ENCODE measurements at places on chromosomes 2 and 18.

DNA sequence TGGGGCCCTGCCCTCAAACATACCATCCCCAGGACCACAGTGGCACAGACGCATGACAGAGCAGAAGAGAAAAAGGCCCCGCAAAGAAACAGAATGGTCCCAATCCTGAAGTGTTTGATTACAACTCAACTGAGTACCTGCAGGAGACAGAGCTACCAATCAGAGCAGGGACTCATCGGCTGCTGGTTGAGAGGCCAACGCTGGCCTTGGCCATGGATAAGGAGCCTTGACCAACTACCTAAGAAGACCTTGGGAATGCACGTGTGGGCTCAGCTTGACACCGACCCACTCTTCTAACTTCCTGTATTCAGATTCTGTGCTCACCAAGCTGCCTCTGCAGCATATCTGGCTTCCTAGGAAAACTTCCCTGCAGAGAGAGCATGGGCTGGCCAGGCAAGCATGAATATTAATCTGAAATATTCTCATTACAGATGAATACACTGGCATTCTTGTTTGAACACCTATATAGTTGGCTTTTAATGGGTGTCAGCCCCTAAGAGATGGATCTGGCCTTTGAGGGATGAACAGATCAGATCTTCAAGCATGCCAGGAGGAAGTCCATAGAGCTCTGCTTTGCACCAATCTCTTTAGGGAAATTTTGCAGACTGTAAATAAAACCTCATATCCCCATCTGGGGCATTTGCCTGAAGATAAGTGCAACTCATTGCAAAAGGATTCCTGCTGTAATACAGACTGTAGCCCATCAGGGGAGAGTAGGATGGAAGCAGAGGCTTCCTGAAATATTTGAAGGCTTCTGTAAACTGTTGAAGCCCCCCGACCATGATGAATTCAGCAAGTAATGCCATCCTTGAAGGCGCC is 135.4 kb downstream of the BCL2 start:
- no peak for DNase-seq

DNA sequence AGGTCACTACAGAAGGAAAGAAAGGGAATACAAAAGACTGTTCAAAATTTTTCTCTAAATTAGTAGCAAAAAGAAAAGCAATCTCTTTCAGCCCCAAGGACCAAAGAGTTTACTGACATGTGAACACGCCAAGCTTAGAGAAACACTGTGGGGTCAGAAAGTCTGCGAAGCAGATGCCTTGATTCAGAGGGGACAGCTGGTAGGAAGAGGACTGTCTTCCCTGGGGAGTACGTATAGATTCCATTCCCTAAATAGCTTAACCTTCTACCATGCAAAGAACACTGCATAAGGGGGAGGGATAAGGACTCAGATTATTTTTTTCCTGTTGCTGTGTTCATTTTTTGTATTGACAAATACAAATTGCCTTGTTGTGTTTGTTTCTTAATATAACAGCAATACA is 96.1 kb downstream of the IRS1 start:
- no peak for DNase-seq

- no peak for DNase-seq
These were observed 70.4 kb downstream of the INPP5D start for GRCh38 chr2:233130481-233131020.

DNA sequence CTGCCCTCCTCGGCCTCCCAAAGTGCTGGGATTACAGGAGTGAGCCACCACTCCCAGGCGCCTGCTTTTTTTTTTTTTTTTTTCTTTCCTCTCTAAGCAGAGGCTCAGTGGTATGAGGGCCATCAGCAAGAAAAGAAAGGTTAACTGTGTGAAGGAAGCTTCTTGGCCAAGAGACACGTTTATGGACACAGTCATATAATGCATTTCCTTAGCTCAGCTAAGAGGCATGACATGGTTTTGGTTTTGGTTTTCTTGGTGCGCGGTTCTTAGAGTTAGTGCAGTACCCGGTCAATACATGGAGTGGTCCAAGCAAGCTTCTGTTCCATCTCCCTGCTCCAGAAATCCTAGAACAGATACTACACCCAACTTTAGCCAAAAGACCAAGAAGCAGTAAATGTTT is 42.6 kb downstream of the RALBP1 start:
- DNase-seq = no peak

GRCh38 chr2:36773947-36774346 is 77.4 kb downstream of the VIT start:
- no peak for DNase-seq

DNA sequence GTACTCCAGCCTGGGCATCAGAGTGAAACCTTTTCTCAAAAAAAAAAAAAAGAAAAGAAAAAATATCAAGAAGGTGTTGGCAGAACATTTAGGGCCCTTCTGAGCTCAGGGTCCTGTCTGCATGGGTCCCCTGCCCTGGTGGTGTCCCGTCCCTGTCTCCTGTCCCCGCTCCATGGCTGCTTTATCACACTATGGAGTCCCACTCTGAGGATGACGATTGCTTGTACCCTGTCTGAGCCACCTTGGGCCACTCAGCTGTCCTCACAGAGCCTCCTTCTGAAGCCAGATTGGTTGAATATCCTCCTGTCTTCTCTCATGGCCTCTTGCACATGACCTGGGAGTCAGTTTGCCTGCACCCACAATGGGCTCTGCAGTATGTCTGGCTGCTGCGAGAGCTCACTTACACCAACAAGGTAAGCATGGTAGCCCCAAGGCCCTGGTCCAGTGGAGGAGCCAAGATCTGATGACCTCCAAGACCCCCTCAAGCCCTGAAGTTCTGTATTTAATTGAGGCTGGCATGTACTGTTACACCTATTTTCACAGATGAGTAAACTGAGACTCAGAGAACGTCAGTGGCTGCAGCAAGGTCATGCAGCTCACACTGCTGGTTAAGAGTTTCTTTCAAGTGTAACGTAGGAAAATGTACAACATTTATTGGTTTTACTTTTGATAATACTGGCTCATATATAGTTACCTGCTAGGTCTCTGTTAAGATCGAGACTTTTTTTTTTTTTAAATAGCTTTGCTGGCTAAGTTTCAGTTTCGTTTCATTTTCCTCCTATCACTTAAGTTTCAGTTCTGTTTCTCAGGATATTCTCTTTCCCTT is 16.9 kb upstream of the ZCCHC2 start:
- DNase-seq = no peak

GRCh38 chr18:65326805-65327204 is 424.0 kb upstream of the CDH7 start:
- no peak for DNase-seq

GRCh38 chr2:138596403-138596802 is 94.8 kb downstream of the SPOPL start:
- no peak for DNase-seq

DNA sequence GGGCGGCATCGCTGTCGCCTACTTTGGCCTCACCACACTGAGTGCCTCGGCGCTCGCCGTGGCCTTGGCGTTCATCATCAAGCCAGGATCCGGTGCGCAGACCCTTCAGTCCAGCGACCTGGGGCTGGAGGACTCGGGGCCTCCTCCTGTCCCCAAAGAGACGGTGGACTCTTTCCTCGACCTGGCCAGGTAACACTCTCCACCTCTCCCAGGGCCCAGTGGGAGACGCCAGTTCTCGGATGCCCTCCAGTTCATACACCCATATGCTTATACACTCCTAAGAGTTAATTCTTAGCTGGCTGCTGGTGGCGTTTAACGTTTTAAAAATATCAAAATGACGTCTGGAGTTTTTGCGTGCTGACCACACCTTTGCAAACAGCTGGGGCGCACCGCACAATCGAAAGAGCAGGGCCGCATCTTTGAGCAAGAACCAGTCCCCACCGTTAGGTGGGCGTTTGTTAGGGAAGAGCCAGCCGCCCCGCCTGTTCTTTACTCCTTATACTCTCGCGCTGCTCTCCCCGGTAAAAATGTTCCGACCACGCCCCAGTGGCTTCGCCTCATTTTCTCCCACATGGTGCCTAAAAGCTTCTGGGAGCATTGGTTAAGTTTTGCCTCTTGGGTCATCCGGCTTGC is 899 bp downstream of the SLC1A4 start:
- no peak for DNase-seq

All from activated CD8-positive, alpha-beta memory T cell treated with anti-CD3 and anti-CD28 coated beads for 4 hours (primary cell).